Left lobe of liver (tissue), 2 donors: ENCODE measurements at places on chromosomes 11 and 22.
A peak's percentile ranks its signal among the peaks of the same experiment; 100 is the strongest.

GRCh38 chr22:37827056-37827455, 3.9 kb downstream of the GALR3 start:
- DNase-seq = no peak

DNA sequence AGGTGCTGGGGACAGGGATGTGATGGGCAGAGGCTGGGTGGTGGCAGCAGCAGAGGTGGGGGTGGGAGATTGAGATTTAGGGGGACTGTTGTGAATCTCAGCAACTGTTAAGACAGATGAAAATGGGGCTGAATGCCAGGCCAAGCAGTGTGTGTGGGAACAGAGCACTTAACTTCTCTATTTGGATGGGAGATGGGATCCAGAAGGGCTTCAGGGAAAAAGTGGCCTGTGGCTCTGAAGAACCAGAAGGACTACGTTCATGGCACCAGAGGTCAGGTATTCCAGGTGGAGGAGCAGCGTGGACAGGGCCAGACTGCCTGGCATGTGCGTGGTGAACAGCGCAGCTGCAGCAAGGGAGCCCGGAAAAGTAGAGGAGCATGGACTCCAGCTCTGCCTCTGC, 82.6 kb upstream of the SYT13 start:
- DNase-seq = peak; percentile 19

DNA sequence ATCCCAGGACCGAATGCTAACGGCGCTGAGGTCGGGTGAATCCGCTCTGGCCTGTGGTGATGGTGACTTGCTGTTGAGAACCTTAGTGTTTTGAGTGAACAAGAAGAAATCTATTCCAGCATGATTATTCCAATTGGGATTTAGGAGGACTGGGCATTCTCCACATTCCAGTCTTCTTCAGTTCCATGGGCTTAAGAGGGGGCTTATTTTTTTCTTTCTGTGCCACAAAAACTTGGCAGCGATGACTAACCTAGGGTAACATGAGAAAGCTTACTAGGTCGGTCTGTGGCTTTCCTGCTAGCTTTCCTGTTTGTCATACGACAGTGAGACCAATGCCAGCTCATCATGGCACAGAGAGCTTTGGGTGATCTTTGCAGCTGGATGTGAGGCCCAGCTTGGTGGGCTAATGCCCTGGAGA, 62.9 kb upstream of the ATXN10 start:
- DNase-seq = no peak

GRCh38 chr11:65293909-65294381, 20.7 kb upstream of the CDC42EP2 start:
- DNase-seq = no peak

GRCh38 chr22:45452565-45453379, 39.3 kb downstream of the RIBC2 start:
- DNase-seq = no peak

- DNase-seq = no peak
These were observed 6.7 kb downstream of the OR6M1 start for GRCh38 chr11:123799438-123799837.

- no peak for DNase-seq
These were observed 361.2 kb downstream of the MN1 start for GRCh38 chr22:27440304-27440865.

DNA sequence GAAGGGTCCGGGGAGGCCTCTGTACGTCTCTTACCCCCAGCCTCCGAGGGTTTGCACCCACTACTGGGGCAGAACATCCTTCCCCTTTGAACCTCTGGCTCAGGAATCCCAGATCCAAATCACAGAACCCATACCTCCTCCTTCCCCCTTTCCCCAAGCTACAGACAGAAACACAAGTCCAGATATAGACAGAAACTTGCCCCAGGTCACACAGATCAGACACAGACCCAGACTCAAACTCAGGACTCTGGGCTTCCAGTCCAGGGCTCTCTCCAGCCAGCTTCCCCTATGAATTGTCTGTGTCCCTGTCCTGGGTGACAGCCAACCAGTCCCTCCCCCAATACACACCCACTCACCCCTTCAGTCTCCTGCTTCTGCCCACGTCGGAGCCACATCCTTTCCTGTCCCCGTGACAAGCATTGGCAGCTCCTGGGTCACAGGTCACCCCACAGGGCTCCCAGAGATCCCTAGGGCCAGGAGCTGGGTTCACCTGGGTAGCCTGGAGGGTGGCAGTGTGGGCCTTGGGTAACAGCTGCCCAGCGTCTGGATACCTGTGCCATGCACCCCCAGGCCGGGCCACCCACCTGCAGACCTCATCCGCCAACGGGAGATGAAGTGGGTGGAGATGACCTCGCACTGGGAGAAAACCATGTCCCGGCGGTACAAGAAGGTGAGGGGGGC, 772 bp downstream of the TBC1D10C start:
- DNase-seq = no peak

- DNase-seq = no peak
These were observed 47.1 kb upstream of the EMID1 start for GRCh38 chr22:29158546-29158945.

- no peak for DNase-seq
These were observed 38.3 kb upstream of the MYH9 start for GRCh38 chr22:36425977-36426523.

GRCh38 chr11:40722179-40722795, 737.2 kb downstream of the LRRC4C start:
- no peak for DNase-seq
